ENCODE measurements at places on chromosomes 5 and 9.
A peak's percentile ranks its signal among the peaks of the same experiment; 100 is the strongest.

- DNase-seq, result no peak
Measured at GRCh38 chr5:54722846-54723433, 205.4 kb downstream of the SNX18 start.

DNA sequence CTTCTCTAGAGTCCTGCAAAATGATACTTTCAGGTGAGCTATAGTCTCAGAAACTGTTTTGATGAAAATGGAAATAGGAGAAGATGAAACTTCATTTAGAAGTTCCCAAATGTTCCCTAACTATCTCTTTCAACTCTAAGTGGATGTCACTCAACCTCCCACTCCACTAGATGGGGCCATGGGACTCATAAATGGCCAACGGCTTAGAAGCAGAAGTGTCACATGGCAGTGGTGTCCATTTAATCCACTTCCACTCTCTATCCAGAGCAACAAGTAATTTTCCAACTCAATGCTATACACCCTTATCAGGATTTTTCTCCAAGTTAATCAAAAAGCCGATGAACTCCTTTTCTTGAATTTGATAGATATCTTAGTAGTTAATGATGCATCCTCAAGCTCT is 295.7 kb downstream of the EDIL3 start:
- DNase-seq, result no peak

DNA sequence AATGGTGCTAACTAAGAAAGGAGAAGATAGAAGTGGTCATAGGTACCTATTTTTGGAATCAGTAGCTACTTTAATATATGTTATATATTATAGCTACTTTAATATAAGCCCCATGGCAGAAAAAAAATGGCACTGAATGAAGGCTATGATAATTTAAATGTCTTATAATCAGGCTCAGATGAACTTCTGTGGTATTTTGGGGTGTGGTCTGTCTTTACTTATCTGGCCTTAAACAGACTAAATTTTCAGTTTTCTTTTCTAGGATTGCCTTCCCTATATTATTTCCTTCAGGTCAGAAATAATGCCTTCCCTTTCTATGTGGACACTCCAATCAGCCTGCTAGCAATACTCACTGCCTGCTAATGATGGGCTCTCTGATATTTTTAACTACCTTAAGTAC is 292.3 kb downstream of the SLF1 start:
- DNase-seq, result no peak

- DNase-seq, result no peak
Measured at GRCh38 chr9:99531313-99531712, 290.4 kb upstream of the NR4A3 start.

DNA sequence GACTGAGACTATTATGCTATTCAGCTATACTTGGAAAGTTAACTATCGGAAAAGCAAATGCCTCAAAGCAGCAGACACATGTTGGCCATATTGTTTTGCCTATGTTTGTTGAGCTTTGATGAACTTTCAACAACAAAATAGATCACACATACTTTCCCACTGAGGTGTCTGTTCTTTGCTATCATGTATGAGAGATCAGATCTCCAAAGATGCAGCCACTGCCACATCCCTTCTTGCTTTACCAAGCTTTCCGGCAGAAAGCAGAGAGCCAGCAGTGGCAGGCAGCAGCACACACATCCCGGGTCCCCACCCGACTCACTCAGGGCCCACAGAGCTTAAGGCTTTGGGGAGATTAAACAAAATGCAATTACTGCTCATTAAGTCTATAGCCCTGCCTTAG is 18.8 kb downstream of the ZBTB5 start:
- DNase-seq, result no peak

DNA sequence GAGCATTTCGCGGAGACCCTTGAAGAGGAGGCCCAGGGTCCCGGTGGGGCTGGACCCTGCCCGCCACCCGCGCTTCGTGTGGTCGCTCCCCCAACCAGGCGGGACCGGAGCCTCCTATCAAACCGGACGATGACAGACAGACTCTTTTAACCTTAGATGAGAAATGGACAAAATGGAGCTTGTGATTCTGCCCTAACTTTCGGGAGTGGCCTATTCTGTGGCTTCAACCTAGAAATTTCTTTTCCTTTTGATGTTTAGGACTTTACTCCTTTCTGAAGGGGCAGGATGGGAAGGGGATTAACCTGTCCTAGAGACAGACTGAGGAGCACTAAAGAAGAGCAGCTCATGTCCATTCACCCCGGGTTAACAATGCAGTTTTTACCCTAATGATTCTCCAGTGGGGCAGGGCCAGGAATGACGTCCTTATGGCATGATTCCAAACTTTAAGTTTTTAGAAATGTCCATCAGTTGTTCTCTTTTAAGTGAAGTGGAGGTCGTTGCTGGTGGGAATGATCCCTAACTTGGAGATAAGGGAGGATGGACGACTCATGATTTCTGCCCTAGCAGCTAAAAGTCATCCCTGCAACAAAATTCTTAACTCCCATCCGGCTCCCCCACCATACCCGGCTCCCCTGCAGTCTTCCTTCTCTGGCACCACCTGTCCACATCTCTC is 1.0 kb downstream of the NIPSNAP3A start:
- no peak for DNase-seq

- DNase-seq, result no peak
Measured at GRCh38 chr5:138354926-138355378, 2.5 kb downstream of the KDM3B start.

GRCh38 chr5:125113328-125113727 is 366.9 kb upstream of the ZNF608 start:
- DNase-seq, result no peak

DNA sequence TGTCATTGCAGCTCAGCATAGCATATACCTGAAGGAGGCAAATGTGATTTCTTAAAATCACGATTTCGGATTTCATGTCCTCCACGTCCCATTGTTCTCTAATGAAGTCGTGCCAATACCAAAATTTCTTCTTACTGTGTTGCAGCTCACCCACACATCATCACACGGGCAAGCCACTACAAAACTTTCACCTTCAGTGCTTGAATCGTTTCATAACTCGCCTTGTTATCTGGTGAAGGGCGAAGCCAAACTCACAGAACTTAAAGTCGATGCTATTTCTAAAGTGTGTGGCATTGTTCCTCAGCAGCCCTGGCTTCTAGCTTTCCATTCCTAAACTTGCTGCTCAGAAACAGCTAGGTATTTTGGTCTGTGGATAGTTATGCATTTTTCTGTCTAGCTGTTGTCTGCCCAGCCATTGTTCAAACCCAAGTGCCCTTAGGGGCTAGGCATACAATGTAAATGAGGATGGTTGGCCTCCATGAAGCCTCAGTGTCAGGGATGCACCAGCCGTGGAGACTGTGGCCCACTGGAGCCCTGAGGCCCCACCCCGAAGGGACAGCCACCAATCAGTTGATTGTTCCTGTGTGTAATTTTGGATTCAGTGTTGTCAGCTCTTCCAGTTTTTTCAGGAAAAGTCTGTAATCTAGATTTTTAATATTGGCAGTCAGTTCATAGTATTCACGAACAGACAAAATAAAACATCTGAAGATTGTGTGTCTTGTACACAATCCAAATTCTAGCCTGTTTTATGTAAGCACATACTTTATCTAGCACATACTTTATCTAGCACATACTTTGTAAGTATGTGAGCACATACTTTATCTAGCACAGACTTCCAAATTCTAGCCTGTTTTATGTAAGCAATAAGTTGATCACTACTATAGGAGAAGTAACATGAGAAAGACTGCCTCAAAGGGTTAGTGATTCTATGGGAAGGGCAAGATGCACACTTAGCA is 112.8 kb downstream of the DAPK1 start:
- DNase-seq, result no peak

DNA sequence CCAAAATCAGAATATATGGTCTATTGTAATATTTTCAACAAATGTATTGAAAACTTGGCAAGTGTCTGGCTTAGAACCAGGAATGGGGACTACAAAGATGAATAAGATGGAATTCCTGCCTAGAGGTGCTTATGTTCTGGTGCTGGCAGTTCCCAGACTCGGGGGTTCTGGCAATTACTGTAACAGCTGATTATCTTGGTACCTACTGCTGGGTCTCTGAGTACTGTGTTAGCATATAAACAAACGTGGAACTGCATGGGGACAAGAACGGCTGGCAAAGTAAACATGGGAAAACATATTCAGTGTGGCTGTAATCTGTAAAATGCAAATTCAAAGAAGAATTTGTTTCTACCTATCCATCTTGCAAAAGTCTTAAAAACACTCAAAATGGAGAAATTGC is 89.9 kb downstream of the SLC24A2 start:
- DNase-seq, result peak; percentile 51

- no peak for DNase-seq
Measured at GRCh38 chr5:42721484-42721883, 35.1 kb upstream of the CCDC152 start.

DNA sequence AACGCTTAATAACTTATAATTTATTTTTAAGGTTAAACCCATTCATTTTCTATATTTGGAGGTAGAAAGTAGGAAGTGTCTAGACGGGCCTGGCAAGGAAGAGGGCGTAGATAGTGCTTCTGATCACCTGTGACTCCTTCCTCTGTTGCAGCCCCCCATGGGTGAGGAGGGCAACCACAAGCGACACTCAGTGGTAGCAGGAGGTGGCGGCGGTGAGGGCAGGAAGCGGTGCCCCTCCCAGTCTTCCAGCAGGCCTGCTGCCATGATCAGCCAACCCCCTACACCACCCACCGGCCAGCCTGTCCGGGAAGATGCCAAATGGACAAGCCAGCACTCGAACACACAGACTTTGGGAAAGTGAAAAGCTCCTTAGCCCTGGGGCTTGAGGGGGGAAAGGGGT is 36.7 kb downstream of the FAXDC2 start:
- no peak for DNase-seq

DNA sequence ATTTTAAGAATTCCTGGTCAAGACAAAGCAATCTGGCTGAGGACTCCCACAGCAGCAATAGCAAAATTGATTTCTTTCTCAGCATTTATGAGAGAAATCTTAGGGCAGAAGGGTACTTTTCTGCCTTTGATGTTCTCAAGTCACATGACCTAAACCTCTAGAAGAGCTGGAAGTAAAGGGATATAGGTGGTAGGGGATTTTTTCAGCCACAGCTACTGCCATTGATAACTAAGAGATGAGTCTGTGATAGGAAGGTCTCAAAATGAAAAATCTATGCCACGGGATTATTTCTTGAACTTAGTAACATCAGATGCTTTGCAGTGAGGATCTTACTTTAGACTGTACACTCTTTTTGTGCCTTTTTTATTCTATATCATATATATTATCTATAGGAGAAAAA is 35.6 kb downstream of the IL6ST start:
- no peak for DNase-seq

DNA sequence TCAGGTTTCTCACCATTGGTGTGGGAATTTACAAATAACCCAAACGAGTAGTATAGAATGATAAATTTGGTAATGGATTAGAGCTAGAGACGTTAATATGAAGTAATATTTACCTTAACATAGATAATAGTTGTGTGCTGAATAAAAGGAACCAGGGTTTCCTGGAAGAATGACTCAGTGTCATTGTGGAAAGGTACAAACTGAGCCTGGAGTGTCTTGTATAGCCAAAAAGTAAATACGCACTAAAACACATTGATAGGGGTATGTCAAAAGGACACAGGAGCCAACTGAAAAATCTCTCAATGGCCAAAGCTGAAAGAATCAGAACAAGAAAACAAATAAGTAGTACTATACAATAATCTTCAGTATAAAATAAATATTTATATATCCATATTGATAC is 363.5 kb downstream of the SLCO4C1 start:
- DNase-seq, result no peak

- no peak for DNase-seq
Measured at GRCh38 chr5:98433673-98434072, 339.8 kb upstream of the RGMB start.

GRCh38 chr5:174612686-174613085 is 111.7 kb upstream of the MSX2 start:
- no peak for DNase-seq

DNA sequence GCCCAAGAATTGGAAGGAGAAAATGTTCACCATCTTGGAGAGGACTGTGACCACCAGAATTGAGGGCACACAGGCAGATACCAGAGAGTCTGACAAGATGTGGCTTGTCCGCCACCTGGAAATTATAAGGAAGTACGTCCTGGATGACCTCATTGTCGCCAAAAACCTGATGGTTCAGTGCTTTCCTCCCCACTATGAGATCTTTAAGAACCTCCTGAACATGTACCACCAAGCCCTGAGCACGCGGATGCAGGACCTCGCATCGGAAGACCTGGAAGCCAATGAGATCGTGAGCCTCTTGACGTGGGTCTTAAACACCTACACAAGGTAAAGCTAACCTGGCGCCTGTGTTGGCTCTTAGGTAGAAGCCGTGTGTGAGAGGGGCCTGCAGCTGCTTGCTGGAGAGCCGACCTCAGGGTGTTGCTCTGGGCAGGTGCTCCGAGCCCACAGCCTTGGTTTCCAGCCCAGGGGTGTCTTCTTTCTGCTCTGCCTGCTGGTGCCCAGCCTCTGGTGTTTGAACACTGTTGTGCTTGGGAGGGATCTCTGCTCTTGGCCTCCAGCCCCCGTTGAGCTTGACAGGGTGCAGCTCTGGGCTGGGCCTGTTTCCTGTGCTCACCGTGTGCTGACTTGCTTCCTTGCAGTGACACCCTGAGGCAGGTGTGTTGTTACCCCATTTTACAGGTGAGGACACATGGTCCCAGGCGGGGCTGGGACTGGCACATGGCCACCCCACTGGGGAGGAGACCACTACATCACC is 10.9 kb downstream of the EXOC3 start:
- DNase-seq, result no peak

- DNase-seq, result no peak
Measured at GRCh38 chr5:136957428-136957827, 541.7 kb downstream of the SPOCK1 start.

DNA sequence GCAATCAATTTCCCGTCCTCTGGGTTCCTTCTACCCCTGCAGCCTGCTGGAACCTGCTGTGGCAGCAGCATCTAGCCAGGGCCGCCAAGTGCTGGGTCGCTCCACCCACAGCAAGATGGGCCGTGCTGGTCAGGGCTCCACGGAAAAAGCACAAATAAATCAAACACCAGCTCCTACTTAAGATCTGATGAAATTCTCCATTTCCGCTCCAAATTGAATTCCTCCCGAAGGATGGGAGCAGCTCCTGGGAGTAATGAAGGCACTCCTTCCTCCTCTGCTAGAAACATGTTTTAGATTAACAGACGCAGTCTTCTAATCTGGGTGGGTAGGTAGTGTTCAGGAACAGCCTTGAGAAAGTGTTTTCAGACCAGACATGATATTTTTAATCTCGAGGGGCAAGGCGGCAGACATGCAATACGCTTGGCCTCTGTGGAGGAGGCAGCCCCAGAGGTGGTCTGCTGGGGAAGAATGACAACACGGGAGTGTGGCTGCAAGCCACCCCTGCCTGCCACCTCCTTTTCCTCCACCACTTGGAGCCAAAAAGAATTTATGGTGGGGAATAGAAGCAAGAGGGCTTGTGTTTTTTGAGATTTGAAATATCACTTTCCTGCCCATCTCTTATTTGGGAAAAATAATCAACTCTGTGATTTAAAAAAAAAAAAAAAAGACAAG is 194.1 kb downstream of the AOPEP start:
- no peak for DNase-seq

- no peak for DNase-seq
Measured at GRCh38 chr5:143156086-143156485, 247.4 kb downstream of the NR3C1 start.

DNA sequence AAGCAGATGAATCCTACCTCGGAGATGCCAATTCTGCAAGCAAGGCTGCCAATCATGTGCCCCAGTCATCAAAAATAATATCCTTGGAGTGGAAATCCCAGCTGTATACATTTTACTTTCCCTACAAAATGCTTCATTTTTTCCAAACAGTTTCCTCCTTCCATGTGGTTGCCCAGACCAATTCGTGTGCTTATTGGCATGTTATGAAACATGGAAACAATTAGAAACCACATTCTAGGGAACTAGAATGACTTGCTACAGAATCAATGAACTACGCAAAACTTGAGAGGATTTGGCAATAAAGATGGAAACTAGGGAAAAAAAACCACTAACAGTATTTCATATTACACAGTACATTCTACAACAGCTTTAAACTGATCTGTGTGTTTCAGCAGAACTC is 584.5 kb upstream of the DMAC1 start:
- no peak for DNase-seq

Data from NT2/D1 (cell line).